Putamen (tissue), 1 donor: ENCODE measurements at places on chromosomes 11 and 22.

DNA sequence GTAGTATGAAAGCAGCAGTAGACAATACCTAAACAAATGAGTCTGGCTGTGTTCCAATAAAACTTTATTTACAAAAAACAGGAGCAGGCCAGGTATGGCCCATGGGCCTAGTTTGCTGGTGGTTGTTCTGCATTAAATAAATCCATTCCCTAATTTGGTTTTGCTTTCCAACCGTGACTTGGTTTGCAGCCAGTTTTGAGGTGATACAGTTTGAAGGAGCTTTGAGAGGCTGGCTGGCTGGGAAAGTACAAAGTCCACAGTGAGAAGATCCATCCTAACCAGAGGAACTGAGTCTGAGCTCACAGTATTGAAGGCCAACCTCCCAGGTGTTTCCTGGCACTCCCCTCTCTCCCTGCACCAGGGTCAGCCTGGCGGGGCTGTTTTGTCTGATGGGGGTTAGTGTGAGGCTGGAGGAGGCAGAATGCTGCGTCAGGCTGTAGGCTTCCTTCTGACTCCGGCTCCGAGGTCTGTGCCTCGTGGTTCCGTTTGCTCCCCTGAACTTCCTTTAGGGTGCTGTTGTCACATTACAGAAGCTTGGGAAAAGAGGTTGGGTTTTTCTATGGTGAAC lies 129.5 kb downstream of the MICAL2 start:
- DNase-seq = no peak

GRCh38 chr11:66600631-66601233 lies 7.7 kb downstream of the CCS start:
- DNase-seq = no peak

- no peak for DNase-seq
Measured at GRCh38 chr22:46121079-46121478, 29.2 kb upstream of the PPARA start.

DNA sequence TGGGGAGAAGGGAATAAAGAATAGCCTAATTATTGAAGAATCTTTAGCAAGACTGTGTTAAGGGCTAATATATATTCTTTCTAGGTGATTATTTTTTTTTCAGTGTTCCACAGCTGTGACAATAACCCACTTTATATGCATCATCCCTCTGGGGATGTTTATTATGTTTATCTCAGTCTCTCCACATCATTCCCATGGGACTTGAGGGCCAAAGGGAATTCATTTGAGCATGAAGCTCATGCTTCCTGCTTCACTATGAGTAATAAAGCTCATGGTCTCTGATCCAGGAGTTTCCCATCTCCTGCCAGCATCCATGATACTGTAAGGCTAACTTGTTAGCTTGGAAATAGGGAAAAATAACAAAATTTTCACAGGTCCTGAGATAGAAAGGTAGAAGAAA lies 1888.4 kb downstream of the LRRC4C start:
- no peak for DNase-seq

- DNase-seq = no peak
Measured at GRCh38 chr11:15618583-15619032, 503.9 kb downstream of the INSC start.

DNA sequence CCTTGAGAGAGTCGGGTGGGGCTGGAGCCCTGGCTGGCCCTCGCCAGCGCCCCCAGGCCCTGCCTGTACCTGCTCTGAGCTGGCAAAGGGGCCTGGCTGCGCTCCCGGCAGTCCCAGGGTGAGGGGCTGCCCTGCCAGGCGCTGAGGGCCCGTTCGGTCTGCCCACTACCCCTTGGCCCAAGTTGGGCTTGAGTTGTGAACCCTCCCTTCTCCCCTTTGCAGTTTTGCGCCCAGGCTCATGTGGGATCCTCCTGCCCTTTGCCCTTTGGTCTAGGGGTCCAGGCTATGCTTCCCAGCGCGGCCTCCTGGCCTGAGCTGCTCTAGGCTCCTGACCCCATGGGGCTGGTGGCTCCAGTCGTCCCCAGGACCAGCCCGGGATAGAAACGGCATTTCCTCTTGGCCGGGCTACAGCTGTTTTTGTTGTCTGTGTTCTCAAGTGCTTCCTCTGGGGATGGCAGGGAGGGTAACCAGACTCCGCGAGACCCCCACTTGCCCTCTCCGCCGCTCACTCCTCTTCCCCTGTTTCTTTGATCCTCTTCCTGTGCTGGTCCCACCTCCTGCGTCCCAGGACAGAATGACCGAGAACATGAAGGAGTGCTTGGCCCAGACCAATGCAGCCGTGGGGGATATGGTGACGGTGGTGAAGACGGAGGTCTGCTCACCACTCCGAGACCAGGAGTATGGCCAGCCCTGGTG lies 34.9 kb downstream of the PRDM11 start:
- no peak for DNase-seq

DNA sequence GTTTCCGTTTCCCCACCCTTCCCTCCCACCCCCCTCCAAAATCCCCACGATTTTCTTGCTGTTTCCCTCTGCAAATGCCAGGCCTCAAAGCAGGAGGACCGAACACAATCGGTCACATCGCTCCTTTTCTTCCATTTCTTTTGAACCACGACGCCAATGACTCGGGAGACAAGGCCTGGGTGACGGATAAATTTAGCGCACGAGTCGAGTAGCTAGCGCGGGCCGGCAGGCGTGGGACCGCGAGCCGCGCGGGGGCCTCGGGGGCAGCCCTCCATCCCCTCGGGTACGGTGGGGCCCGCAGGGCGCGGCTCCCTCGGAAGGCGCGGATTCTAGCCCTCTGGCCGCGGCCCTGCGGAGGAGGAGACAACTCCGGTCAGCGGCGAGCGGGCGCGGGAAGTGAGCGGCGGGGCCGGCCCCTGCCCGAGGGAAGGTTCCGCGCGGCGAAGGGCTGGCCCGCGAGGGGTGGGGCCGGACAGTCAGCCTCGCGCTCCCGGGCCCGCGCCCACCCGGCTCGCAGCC lies 414 bp downstream of the JOSD1 start:
- no peak for DNase-seq

GRCh38 chr11:120571476-120571875 lies 59.9 kb downstream of the GRIK4 start:
- no peak for DNase-seq

DNA sequence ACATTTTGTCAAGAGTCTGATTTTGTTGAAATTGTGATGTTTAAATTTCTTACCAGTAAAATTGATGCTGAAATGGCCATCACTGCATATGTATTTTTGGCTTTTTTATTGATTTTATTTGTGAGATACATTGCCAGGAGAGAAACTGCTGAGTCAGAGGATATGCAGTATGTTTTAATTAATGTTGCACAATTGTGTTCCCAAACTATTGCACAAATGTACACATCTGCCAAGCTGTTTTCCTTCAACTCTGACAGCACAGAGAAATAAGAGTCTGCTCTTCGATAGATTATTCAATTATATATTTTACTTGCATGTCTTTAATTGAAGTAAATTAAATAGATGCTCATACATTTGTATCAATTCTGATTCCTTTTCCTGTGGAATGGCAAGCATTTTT lies 640.2 kb upstream of the LUZP2 start:
- no peak for DNase-seq

DNA sequence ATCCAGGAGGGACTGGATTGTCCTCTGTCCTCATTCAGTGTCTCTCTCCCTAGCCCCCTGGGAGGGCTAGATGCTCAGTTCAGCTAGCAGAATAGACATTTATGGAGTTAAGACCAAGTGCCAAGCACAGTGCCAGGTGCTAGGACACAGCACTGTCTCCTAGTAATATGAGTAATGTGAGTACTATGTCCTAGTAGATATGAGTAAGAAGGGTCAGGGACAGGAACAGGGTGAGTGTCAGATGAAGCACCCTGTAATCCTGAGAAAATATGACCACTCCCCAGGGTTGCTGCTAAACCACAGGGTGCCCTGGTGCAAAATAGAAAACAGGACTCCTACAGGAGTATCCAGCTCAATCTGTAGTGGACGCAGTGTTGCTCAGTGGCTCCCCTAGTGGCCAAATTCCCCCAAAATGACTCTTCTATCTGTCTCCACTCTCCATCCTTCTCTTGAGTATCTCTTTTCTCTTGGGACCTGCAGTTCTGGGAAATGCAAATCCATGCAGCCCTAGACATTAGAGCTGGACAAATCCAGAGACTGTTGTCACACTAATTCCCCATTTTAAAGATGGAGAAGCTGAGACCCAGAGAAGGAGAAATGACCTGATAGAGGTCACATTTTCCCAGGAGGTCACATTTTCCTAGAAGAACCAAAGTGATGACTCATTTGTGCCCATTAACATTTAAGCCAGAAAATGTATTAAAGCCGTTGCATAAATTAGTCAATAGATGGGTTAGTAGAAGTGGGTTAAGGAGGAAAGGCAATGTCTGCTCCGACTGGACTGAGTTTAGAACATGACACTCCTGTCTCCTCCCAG lies 214.3 kb downstream of the NXPE2 start:
- no peak for DNase-seq

GRCh38 chr11:62131170-62131464 lies 7.3 kb downstream of the INCENP start:
- no peak for DNase-seq

- no peak for DNase-seq
Measured at GRCh38 chr11:57357310-57357709, 19.2 kb downstream of the P2RX3 start.

DNA sequence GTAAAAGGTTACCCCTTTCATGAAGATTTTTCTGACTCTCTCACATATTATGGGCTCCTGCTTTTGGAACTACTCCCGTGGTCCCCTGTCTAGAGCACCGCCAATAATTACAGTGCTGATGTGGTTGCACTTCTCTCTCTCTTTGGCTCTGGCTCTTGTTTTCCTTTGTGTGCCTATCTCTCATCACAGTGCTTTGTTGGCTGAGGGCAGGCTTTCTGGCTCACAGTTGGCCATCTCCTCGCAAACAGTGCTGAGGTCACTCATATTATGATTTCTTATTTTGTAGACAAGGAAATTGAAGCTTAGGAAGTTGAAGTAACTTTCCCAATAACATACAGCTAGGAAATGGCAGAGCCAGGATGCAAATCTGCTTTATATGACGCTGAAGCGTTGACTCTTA lies 192.5 kb downstream of the DDX10 start:
- DNase-seq = no peak

DNA sequence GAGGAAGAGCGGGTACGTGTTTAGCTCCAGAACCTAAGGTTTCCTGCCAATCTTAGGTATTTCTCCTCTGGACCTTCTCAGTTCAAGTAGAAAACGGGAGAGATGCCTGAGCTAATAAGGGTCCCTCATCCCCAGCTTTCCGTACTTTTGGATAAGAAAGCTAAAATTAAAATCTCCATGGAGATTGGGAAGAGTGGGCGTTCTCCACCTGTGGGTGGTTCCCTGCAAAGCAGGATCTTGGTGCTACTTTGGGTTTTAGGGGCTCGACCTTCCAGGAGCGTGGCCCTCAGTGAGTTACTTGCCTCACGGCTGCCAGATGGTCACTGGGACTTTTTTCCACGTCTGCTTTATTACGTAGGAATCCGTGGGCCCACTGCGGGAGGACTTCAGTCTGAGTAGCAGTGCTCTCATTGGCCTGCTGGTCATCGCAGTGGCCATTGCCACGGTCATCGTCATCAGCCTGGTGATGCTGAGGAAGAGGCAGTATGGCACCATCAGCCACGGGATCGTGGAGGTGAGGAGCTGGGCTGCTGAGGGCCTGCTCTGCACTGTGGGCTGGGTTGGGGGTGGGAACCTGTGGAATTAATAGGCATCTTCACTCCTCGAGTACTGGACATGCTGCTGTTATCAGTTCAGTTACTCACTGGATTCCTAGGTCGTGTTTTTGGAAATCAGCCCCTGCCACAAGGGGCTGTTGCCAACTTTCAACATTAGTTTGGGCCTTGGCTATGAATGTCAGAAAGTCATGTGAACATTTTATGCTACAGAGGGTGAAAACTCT lies 17.8 kb upstream of the ST14 start:
- peak; percentile 59 for DNase-seq

DNA sequence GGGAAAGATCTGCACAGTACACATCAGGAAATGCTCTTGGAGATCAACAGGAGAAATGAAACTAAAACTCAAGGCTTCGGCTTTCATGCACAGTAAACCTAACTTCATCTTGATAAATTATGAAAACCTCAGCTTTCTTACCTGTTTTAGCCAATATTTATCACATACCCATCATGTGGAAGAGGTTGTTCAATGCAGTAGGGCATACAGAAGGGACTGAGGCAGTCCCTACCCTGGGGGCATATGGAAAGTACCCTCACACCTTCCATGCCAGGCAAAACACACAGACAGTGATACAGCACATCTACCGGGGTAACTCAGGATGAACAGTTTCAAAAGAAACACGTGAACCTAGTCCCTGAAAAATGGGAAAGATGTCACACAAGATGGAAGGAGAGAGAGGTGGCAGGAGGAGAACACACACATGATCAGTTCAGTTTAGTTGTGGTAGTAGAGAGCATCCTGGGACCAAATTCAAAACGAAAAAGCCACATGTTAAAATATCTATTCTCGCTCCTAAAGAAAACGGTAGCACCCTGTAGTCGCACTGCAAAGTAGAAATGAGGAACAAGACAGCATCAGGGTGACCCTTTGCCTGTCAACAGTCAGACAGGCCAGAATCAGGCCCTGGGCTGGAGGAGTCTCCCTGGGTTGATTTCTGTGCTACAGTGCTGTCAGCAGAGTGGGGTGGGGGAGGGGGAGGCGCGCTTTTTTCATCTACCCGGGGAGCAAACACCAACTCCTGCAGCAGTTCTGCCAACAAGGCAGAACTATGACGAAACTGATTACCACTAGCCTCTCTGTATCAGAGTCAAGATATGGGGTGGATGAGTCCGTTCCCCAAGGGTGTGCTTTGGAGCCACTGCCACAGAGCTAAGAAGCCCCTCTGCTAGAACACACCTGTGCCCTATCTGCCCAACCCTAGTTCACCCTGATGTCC lies 1.3 kb downstream of the HIRA start:
- DNase-seq = no peak

GRCh38 chr22:42022162-42022847 lies 23.7 kb downstream of the WBP2NL start:
- no peak for DNase-seq

DNA sequence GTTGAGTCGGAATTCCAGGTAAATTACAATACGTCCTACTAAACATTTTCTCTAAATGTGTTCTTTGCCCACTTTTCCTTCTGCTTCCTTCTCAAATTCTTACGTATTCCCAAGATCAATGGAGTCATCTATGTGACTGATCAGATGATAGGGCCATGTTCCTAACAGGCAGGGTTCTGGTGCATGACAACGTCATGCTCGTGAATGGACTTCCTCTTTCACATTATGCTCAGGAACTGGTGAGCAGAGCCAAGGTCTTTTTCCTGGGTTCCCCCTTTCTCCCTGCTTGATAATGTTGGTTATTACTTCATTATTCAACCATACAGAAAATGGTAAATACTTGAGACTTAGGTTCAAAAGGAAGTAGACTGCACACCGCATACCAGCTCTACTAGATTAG lies 789.4 kb downstream of the OPCML start:
- DNase-seq = no peak

GRCh38 chr11:72772059-72772458 lies 19.9 kb upstream of the ARAP1 start:
- DNase-seq = no peak
